ENCODE measurements at places on chromosomes 4 and X.
A peak's percentile ranks its signal among the peaks of the same experiment; 100 is the strongest.

- no peak for DNase-seq
Measured at GRCh38 chrX:110204986-110205385, 112.9 kb downstream of the AMMECR1 start.

- no peak for DNase-seq
Measured at GRCh38 chrX:126509923-126510322, 42.7 kb downstream of the DCAF12L1 start.

- DNase-seq: no peak
Measured at GRCh38 chr4:138598226-138598625, 356.1 kb upstream of the SLC7A11 start.

- DNase-seq: no peak
Measured at GRCh38 chr4:100268789-100269188, 78.5 kb upstream of the DDIT4L start.

DNA sequence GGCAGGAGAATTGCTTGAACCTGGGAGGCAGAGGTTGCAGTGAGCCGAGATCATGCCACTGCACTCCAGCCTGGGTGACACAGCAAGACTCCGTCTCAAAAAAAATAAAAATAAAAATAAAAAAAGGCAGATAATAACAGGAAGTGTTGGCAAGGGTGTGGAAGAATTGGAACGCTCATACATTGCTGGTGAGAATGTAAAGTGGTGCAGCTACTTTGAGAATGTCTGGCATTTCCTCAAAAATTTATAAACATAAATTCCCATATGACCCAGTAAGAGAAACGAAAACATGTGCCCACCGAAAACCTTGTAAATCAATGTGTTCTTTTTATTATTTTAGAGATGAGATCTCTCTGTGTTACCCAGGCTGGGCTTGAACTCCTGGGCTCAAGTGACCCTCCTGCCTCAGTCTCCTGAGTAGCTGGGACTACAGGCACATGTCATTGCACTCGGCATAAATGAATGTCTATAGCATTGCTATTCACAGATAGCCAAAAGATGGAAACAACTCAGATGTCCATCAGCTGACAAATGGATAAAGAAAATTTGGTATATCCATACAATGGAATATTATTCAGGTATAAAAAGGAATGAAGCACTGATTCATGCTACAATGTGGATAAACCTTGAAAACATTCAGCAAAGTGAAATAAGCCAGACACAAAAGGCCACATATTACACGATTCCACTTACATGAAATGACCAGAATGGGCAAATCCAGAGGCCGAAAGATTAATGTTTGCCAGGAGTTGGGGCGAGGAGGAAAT is 63.7 kb upstream of the PLAC1 start:
- no peak for DNase-seq

DNA sequence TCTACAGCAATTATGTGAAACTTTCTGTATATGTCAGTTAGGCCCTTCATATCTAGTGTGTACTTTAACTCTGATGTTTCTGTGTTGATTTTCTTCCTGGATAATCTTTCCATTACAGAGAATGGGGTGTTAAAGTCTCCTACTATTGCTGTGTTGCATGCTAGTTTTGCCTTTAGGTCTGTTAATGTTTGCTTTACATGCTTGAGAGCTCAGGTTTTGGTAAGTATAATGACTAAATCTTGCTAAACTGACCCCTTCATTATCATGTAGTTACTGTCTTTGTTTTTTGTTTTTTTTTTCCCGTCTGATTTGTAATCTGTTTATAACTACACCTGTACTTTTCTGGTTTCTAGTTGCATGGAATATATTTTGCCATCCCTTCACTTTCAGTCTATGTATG is 63.6 kb upstream of the UGT2B15 start:
- no peak for DNase-seq

DNA sequence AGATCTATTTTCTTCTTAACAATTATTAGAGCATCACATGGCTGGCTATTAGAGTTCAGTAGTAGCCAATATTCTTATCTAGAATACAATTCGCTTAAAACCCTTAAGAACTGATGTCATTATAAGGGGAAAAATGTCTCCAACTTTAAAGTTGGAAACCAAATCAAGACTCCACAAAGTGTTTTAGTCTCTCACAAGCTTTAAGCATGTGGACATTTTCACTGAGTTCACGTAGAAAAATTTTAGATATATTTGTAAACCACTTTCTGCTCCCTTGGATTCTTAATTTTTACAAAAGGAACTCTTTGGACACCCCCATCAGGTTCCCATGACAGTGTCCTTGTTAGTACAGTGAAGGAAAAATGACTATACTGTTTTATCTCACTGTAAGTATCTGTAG is 123.9 kb upstream of the NAP1L5 start:
- DNase-seq: no peak

DNA sequence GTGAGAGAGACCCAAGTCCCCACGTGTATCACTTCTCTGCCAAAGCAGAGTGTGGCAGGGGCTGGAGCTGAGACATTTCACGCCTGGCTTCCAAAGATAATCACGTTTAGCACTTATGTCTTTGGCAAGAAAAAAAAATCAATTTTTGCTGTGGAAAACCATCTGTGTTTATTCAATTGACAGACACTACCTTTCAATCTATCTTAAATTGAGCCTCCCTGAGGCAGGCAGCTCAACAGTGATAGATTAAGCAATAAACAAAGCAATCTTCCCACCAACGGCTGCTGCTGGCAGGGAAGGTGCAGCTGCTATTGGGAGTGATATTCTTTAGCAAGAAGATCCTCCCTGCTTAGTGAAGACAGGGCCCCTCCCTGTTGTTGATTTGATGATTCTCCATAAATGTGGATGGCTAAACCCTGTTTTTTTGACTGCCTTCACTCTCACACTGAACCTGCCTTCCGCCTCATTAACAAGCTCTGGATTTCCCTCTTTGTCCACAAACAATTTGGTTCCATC is 11.6 kb upstream of the MAGEB17 start:
- no peak for DNase-seq

DNA sequence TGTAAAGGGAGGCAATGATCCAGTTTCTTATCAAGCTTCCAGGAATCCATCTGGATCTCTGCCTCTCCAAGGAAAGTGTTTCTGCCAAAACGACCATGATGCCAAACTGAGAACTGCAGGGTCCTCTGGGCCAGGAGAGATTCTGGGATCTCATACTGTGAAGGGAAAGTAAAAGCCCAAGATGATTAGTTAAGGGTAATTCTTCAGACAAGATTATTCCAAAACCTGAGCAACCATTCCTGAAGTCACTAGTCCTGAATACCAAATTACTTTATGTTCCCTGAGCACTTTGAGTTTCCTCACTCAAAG is 42.0 kb downstream of the SRPX2 start:
- no peak for DNase-seq

GRCh38 chr4:65401083-65401482 is 269.2 kb downstream of the EPHA5 start:
- DNase-seq: no peak

- DNase-seq: no peak
Measured at GRCh38 chr4:126752126-126752525, 880.6 kb upstream of the INTU start.

DNA sequence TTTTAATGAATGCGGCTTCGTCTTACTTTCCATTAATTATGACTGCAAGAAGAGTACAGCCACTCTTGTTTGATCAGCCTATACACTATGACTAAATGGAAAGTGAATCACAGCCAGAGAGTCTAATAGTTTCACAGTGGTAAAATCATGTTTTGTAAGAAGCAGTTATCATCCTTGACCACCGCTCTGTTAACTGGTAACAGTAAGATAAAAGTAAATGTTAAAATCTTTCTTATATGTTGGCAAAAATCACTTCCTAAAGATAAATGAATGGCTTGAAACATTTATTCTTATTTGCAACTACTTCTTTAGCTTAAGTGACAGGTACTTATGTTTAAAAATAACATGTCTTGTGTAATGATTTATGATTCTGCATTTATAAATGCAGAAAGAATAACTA is 13.2 kb downstream of the GALNT7 start:
- DNase-seq: peak; percentile 67

GRCh38 chrX:1246816-1247215 is 21.8 kb upstream of the CSF2RA start:
- DNase-seq: peak; percentile 26

DNA sequence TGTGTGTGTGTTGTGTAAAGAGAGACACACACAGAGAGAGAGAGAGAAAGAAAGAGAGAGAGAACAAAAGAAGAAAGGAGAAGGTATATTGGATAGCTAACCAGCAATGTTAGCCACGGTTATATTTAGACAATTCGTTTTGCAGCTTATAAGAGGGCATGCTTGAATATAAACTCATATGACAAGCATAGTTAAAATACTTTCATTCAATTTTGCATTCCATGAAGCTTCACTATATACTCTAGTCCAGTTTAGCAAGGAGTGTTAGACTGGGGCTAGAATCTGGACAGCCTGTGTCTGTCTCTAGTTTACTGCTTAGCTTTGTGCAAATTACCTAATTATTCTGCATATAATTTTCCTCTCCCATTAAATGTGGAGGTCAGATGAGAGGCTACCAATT is 525.9 kb upstream of the ZFP42 start:
- DNase-seq: no peak

GRCh38 chr4:41069257-41069656 is 145.1 kb downstream of the APBB2 start:
- no peak for DNase-seq
